ENCODE measurements at places on chromosomes 16 and 17.

- no peak for DNase-seq
Observed at GRCh38 chr17:1908699-1909309, 79.0 kb downstream of the RPA1 start.

DNA sequence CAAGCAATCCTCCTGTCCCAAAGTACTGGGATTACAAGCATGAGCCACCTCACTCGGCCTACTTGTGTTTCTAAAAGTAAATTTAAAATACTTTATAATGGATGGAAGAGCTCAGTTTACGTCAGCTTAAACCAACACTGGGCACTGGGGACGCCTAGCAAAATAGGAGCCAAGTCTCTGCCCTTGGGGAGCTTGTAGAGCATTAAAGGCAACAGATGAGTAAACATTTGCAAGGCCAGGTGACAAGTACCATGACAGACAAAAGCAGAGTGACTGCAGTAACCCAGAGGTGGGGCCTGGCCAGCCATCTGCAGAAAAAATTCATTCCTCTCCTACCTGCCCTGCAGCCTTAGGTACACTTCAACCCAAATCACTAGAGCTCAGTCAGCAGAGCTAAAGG lies 12.1 kb upstream of the NLK start:
- no peak for DNase-seq

GRCh38 chr17:46151762-46152161 lies 41.5 kb downstream of the KANSL1 start:
- no peak for DNase-seq

- no peak for DNase-seq
Observed at GRCh38 chr16:30368792-30369090, 1.6 kb downstream of the TBC1D10B start.

DNA sequence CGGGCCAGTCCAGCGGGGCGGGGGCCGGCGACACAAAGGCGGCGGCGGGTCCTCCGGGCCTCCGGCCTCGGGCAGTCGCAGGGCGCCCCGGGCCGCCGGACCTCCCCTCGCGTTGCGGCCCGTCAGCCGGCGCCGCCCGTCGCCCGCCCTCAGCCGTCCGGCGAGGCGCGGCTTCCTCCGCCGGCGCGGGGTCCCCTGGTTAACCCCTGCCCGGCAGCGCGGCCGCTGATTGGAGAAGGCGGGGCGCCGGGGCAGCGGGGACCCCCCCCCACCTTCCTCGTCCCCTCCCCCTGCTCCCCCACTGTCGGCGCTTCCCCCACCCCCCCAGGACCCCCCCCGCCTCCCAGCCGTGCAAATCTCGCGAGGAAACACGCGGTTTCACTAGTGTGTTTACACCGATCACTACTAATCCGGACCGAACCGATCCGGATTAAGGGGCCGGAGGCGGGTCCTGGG lies at the start of gene TLK2:
Gene TLK2, plus strand, starts transcription at position 402 of the 456 bp plus-strand sequence. CDS start 2,301 bp downstream, outside the sequence.
- peak; percentile 53 for DNase-seq

DNA sequence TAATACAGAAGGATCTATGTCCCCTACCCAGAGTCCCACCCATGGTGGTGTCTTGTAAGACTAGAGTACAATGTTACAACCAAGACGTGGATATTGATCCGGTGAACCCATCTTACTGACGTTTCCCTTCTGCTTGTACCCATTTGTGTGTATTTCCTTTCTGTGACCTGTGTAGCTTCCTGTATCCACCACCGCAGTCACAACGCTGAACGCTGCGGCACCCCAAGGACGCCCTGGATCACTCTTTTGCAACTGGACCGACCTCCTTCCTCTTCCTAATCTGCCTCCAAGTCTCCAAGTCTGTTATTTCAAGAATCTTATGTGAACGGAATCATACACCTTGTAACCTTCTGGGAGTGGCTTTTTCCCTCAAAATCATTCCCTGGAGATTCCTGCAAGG lies 33.5 kb upstream of the CBX4 start:
- DNase-seq = no peak

- DNase-seq = no peak
Observed at GRCh38 chr16:20377181-20377580, 24.7 kb upstream of the UMOD start.

DNA sequence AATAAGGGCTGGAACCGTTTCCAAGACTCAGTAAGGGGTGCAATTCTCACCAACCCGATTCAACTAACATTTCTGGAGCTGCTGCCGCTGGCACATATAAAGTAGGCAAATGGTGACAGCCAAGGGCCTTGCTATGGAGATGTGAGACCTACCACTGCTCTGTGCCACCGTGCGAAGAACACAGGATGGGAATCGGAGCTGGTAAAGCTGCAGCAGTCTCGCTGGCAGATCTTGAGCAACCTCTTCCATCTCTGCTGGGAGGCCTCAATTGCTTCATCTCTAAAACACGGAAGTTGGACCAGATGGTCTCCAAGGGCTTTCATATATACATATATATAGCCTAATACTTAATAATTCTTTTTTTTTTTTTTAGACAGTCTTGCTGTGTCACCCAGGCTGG lies 128.9 kb upstream of the RCVRN start:
- no peak for DNase-seq

- DNase-seq = no peak
Observed at GRCh38 chr17:14019186-14019956, 49.9 kb upstream of the COX10 start.

DNA sequence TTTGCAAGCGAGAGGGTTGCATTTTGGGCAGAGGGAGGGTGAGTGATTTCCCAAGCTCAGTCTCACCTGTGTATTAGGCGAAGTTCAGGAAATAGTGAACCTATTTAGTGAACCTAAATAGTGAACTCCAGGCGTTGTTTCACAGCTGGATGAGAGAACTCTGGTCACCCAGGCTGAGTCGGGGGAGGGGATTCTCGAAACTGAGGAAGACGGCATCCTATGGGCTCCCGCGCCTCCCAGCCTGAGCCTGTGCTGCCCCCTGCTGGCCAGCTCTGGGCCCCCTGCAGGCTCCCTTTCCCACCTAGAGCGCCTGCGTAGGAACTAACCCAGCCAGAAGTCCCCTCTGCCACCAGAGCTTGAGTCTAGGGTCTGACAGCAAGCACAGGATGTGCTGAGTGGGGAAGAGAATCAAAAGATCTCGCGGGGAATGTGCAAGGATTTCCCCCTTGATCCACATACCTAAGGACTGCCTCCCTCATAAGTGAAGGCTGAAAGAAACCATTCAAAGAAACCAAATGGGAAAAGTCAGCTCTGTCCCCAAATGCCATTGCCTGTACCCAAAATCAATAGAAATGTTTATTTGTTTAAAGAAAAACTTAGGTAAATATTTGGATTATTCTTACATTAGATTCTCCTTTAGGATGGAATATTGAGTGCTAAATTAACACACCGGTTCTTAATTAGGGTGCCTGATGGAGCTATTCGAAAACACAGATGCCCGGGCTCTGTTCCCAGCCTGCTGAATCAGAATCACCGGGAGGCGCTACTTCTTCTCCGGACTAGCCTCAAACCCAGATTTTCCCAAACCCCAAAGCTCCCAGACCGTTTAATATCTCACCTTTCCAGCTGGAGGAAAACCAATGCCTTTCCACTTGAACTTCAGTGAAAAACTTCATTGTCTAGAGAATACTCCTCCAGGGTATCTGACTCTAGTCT lies 14.8 kb upstream of the MARVELD3 start:
- DNase-seq = peak; percentile 39

DNA sequence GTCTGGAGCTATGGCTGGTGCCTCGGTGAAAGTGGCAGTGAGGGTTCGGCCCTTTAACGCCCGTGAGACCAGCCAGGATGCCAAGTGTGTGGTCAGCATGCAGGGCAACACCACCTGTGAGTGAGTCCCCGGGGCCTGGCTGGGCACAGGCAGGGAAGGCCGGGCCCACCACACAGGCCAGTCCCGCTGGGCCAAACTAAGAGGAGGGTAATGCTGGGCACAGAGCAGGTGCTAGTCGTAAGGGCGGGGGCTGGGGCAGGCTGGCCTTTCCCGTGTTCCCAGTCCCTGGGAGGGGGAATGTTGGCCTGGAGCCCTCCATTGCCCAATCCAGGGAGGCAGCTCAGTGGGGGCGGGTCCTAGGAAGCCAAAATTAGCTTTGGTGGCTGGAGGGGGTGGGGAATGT lies 2.5 kb downstream of the KIF1C start:
- no peak for DNase-seq

DNA sequence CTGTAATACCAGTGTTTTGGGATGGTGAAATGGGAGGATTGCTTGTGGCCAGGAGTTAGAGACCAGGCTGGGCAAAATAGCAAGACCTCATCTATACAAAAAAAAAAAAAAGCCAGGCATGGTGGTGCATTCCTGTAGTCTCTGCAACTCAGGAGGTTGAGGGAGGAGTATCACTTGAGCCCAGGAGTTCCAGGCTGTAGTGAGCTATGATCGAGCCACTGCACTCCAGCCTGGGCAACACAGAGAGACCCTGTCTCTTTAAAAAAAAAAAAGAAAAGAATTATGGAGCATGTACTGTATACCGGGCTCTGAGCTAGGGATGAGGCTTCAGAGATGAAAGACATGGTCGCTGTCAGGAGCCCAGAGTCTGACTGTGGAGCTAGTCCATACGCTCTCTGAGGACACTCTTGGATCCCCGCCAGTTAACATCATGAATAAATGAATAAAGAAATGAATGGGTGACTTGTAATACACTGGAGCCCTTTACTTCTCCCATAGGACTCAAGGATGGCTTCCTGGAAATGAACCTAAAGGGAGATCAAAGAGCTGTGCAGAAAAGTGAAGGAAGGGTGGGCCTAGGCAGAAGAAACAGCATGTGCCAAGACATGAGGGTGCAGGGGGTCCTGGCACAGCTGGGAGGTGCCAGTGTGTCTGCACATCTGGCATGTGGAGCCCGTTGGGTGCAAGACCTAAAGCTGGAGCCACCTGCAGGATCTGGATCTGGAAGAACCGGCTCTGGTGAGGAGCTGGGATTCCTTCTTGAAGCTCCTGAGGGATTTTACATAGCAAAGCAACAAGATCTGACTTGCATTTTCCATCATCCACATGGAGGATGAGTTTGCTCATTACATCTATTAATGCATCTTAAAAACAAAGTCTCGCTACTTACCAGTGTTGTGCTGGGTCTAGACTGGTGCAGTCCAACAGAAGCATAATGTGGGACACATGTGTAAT lies 120.4 kb downstream of the IRX3 start:
- no peak for DNase-seq

GRCh38 chr17:32495359-32496231 lies 8.8 kb downstream of the CDK5R1 start:
- DNase-seq = no peak

- no peak for DNase-seq
Observed at GRCh38 chr16:79097166-79097565, 503.4 kb downstream of the MAF start.

All from stimulated activated CD8-positive, alpha-beta memory T cell treated with anti-CD3 and anti-CD28 coated beads, Interleukin-4, amount 100 ng/mL, for 1 hour (primary cell).